ENCODE measurements at places on chromosomes 11 and 22.

- no peak for DNase-seq
Observed at GRCh38 chr22:47100019-47100418, 337.6 kb downstream of the TBC1D22A start.

GRCh38 chr11:29751618-29752017 is 265.2 kb downstream of the KCNA4 start:
- no peak for DNase-seq

DNA sequence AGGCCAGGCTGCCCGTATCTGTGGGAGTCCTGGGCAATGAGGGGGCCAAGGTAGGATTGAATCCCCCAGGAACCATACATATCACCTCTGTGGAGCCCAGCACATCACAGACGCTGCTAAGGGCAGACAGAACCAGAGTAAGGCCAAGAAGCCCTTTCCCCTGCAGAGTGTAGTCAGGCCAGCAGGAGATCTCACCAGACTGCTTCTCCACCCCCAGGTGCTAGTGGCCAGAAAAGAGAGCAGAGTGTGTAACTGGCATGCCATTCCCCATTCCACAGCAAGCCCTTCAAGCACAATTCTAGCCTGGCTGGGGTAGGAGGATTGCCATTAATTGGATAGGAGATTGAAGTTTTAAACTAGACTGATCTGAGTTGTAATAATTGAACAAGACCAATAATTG is 28.0 kb upstream of the FCHSD2 start:
- peak; percentile 15 for DNase-seq

DNA sequence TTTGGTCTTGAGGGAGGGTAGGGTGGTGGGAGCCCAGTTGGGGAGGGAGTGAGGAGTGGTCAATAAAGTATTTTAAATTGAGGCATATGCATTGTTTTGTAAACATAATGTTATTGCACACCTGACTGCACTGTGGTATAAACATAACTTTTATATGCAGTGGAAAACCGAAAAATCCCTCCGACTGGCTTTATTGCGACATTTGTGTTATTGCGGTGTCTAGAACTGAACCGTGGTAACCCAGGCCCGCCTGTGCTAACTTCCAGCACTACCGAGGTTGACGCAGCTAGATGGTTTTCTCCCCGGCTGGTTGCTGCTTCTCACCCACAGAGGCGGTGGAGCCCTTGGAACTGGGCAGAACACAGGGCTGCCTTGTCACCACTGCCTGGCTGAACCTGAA is 7.6 kb upstream of the RNH1 start:
- DNase-seq = no peak

GRCh38 chr22:27624705-27625104 is 176.9 kb downstream of the MN1 start:
- no peak for DNase-seq

GRCh38 chr11:67705264-67705663 is 30.8 kb upstream of the ALDH3B2 start:
- DNase-seq = no peak

DNA sequence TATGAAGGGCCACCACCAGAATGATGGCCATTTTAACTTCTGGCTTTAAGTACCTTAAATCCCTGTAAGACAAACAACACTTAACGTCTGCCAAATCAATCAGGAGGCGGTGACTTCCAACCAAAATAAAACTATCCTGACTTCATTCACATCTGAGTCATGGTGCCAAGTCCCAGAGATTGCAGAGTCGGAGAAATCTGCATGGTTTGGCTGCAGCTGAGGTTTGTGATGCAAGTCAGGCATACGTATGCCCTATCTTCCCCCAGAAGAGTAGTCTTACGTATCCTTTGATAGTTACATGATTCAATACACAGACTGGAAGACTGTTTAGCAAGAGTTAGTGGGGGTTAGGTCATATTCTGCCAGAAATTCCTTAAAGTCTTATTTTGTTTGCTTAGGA is 1.7 kb upstream of the GAB2 start:
- DNase-seq = peak; percentile 81

GRCh38 chr22:23781511-23782183 is 5.1 kb upstream of the SMARCB1 start:
- no peak for DNase-seq

DNA sequence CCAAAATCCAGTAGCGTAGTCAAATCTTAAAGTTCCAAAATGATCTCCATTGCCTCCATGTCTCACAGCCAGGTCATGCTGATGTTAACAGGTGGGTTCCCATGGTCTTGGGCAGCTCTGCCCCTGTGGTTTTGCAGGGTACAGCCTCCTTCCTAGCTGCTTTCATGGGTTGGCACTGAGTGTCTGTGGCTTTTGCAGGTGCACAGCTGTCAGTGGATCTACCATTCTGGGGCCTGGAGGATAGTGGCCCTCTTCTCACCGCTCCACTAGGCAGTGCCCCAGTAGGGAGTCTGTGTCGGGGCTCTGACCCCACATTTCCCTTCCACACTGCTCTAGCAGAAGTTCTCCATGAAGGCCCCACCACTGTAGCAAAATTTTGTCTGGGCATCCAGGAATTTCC is 132.8 kb downstream of the KCNC1 start:
- no peak for DNase-seq

GRCh38 chr11:128559496-128560103 is 27.8 kb downstream of the ETS1 start:
- DNase-seq = no peak

- DNase-seq = no peak
Observed at GRCh38 chr11:36193290-36193619, 96.0 kb downstream of the COMMD9 start.

- DNase-seq = no peak
Observed at GRCh38 chr11:102761646-102762238, 18.7 kb downstream of the MMP10 start.

DNA sequence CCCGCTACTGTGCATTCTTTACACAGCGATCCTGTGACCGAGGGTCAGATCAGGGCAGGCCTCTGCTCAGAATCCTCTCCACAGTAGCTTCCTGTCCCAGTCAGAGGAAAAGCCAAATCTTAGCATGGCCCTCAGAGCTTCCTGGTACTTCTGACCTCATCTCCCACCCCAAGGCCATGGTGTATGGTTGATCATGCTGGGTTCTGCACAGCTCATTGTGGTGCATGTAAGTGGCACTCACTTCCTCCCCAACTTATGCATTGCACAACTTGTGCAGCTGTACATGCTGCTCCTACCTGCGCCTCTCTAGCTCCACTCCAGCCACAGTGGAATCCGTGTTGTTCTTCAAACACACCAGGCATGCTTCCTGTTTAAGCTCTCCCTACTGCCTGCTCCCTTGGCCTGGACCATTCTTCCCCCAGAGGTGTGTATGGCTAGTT is 20.3 kb downstream of the BMAL1 start:
- DNase-seq = no peak

- DNase-seq = no peak
Observed at GRCh38 chr11:1556278-1556902, 15.7 kb downstream of the DUSP8 start.

GRCh38 chr22:49208768-49209252 is 618.9 kb downstream of the BRD1 start:
- DNase-seq = no peak

- no peak for DNase-seq
Observed at GRCh38 chr11:1233351-1234053, 10.6 kb downstream of the MUC5B start.

GRCh38 chr11:23875176-23875850 is 621.5 kb upstream of the LUZP2 start:
- no peak for DNase-seq

GRCh38 chr22:42648368-42649245 is 585 bp downstream of the CYB5R3 start:
- peak; percentile 57 for DNase-seq

GRCh38 chr22:25557218-25557617 is 7.3 kb upstream of the GRK3 start:
- DNase-seq = no peak

- DNase-seq = peak; percentile 95
Observed at GRCh38 chr22:42070517-42071422, at the start of gene NAGA. Gene NAGA (minus strand): TSS chr22:42070812. CDS start chr22:42070297, 515 bp downstream.

DNA sequence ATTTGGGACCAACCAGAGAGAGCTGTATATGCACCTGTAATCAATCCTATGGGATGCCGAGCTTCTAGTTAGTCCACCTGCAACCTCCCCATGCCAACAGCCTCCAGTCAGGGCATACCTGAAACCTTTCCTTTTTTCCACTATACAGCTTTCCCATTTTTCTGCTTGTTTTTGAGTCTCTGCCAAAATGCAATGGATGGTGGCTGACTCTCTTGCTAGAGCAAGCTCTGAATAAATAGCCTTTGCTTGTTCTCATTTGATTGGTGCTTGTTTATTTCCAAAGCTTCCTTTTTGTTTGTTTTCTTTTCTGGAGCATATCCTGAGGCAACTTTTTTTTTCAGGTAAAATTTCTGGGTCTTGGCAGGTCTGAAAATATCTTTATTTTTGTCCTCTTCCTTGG is 58.0 kb upstream of the PLET1 start:
- DNase-seq = no peak

DNA sequence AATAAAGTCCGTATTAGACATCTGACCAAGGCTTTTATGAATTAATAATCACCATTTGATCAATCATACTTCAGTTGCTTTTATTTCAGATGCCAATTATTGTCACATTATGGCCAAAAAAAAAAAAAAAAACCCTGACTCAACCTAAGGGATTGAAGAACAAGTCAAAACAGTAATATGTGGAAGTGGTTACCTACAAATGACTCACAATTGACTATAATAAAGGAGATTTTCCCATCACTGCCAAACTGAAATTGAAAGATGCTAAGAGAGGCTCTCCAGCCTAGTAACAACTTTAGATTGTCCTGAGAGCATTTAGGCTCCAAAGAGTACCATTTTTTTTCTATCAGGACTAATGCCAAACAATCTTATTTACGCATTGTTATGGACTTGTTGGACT is 35.2 kb downstream of the SOX6 start:
- DNase-seq = no peak

DNA sequence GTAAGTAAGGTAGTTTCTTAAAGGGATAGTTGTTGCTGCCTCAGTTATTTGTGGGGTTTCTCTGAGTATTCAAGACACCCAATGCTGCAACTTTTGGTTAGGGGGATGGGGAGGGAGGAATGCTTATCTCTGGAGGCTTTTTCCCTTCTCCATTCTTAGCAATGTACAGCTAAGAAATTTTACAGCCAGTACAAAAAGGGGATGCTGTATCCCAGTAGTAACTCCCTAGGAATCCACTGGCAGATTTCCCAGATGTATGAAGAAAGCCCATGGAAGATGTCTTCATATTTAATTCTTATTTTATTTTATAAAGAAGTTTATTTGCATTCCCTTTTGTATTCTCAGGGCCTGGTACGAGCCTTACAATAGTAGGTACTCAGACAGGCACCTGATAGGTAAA is 154.8 kb downstream of the ENTHD1 start:
- no peak for DNase-seq

DNA sequence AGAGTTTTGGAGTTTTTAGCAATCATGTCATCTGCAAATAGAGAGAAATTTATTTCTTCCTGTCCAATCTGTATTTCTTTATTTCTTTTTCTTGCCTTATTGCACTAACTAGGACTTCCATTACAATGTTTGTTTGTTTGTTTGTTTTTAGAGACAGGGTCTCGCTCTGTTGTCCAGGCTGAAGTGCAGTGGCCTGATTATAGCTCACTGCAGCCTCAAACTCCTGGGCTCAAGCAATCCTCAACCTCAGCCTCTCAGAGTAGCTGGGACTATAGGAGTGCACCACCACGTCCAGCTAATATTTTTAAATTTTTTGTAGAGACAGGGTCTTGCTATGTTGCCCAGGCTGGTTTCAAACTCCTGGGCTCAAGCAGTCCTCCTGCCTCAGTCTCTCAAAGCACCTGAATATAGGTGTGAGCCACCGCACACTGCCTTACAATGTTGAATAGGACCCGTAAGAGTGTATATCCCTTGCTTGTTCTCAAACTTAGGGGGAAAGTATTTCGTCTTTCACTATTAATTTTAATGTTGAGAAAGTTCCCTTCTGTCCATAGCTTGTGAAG is 29.6 kb upstream of the MAPK1 start:
- DNase-seq = no peak

- DNase-seq = no peak
Observed at GRCh38 chr11:23236826-23237555, 376.7 kb upstream of the CCDC179 start.

- no peak for DNase-seq
Observed at GRCh38 chr11:65355013-65355775, 643 bp downstream of the TIGD3 start.

DNA sequence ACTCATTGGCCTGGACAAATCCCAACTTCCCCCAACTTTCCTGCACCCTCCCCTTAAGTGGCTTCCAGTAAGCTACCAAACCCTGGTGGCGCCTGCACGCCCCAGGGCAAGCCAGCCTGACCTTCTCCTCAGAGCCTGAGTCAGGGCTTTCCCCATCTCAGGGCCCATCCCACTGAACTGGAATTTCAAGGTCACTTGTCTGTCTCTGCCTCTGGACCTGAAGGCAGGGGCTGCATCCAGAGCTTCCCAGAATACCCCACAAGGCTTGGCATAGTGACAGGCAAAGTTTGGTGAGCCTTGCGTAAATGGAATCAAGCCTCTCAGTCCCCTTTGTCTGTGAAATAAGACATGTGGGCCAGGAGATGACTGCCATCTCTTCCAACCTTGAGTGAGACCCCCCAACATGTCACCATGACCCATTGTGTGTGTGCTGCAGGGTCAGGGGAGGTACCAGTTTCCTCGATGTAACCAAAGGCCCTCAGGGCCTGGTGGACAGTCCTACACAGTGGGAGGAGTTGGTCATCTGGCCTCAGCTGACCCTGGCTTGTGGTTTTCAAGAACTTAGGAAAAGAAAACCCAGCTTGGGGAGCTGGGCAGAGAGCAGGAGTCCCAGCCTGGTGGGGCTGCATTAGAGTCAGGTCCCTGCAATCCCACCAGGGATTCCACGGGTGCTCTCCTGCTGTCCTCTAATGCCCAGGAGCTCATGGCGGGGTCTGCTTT is 8.9 kb downstream of the ALX4 start:
- DNase-seq = no peak

DNA sequence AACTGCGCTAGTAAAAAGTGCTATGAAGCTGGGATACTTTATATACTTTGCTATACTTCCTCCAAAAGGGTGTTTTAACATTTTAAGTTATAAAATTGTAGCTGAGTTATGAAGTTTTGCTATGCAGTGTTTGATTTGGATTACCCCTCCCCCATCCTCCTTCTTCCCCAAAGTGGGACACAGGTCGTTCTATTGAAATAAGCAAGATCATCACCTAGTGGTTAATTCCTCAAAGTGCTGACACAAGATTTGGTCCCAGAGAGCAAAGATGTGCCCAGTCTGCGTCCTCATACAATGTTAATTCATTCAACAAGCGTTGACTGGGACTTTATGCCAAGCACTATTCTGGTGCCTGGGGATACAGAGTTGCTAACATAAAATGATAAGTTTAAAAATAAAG is 78.5 kb downstream of the SPON1 start:
- no peak for DNase-seq
